ENCODE measurements at places on chromosomes 2 and 18.

DNA sequence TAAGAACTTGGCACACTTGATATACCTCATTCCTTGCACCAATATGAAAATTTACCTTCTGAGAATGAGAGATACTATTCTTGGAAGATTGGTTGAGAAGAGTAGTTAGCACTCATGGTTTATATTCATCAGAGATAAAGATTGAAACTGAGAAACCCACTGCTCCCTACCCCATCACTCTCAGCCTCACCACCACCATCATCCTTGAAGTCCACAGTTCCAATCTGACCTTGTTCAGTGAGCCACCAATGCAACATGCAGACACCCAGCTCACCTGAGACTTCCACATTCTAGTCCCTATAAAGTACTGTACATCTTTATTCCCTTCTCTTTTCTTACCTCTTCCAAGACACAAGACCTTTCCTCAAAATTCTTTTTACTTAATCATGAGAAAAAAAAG, 869.0 kb downstream of the TRIB2 start:
- no peak for DNase-seq

DNA sequence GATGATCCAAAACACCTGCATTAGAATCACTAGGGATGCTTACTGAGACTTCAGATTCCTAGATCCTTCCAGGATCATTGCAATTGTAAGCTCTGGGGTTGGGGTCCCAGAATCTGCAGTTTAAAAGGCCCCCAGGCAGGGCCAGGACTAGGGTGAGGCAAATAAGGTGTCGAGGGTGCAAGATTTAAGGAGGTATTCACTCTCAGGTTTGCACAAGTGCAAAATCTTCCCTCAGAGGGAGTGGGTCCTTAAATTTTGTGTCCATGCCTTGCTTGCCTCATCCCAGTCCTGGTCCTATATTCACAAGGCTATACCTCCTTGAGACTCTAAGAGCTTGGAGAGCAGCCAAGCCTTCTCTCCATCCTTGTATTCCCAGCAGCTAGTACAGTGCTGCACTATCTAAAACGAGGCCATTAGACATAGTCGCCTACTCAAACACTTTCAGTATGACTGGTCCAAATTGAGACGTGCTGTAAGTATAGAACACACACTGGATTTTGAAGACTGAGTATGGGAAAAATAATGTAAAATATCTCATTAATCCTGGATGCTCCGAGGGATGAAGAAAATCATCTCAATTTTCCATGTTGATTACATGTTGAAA, 31.6 kb upstream of the MREG start:
- no peak for DNase-seq

- DNase-seq = peak; percentile 9
These were observed 58.8 kb downstream of the BAZ2B start for GRCh38 chr2:159557437-159558034.

- DNase-seq = no peak
These were observed 123.7 kb upstream of the SATB2 start for GRCh38 chr2:199581408-199581807.

GRCh38 chr2:109438773-109439389, 174.9 kb downstream of the SEPTIN10 start:
- no peak for DNase-seq

DNA sequence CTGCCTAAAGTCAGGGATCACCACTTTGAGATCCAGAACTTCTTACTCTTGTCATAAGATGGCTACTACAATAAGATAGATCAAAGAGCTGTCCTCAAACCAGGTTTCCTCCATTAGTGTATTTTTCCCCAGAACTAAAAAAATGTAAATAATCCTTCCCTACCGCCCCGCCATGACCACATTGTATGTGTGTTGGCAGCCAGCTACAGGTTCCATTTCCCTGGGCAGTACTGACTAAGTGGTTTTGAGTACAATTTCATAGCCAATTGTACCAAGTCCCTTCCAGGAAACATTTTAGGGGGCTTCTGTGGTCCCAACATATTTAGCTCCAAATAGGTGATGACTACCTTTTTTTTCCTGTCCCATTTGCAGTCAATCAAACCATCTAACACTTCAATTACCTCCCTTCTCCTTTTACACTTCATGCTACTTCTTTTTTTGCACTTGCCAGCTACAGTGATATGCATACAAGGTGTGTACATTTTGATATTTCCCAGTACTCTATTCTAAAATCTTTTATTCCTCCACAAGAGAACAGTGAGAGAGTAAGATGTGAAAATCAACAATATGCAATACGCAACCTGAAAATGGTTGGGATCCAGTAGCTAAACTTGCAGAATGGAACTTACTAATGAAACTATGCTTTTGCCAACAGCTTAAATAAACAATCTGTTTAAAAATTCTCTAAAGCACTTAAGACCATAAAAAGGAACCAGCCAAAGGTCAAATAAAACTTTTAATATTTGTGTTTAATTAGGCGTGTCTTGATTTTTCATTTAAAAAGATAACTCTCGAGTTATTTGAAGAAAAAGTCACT, 3.9 kb downstream of the PUM2 start:
- DNase-seq = no peak

DNA sequence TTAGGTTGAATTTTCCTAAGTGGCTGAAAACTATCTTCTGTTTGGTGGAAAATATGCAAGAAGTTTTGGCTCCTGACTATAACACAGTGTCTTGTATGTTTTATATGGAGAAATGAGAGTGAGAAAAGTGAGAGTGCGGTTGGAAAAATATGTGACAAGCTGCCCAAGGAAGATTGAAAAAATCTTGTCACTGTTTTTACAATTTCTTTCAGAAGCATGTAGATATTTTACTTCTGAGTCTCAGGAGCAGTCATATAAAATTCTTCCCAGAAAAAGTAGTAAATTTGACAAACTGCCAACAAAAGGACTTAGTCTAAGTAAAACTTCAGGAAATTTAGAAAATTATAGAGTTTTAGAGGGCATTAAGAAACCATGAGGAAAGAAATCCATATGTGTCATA, 19.4 kb upstream of the RMND5A start:
- DNase-seq = no peak

DNA sequence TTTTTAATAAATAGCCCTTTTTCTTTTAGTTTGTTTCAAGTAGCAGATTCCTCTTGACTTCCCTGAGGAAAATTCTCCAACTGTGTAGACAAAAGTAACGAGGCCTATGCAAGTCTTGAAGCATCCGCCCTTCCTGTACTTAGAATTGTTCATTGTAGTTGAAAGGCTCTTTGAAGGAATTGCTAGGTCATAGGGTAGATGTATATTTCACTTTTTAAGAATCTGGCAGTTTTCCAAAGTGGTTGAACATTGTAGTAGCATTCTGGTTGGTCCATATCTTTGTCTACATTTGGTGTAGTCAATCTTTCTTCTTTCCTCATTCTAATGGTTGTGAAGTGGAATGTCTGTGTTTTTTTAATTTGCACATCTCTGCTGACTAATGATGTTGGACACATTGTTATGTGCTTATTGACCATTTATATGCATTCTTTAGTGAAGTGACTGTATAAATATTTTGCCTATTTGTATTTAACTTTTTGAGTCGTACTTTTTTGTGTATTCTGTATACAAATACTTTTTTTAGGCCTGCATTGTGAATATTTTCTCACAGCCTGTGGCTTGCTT, 5.6 kb upstream of the SERPINB11 start:
- DNase-seq = no peak

DNA sequence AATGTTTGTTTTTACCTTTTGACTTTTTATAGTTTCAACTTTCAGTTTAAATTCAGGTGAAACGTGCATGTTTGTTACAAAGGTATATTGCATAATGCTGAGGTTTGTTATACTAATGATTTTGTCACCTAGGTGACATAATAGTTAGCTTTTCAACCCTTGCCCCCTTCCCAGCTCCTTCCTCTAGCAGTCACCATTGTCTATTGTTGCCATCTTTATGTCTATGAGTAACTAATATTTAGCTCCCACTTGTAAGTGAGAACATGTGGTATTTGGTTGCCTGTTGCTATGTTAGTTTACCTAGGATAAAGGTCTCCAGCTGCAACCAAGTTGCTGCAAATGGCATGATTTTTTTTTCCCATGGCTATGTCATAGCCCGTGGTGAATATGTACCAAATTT, 322.3 kb upstream of the SETBP1 start:
- no peak for DNase-seq

DNA sequence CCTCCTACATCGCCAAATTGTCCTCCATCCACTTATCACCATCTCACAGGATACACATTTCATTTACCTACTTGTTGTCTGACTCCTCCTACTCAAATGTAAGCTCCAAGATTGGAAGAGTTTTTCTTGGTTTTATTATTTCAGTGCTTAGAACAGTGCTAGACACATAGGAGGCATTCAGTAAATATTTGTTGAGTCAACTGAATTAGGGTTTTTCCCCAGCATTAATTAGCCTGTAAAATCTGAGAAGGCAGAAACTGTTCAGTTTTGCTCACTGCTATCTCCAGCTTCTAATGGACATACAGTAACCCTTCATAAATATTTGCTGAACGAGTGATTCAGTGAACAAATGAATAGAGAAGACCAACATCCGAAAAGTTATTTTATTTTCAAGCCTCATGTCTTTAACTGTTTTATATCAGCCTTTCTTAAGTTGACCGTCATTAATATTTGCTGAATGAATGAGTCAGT, 800 bp downstream of the TTC21B start:
- DNase-seq = no peak

- no peak for DNase-seq
These were observed 214.1 kb upstream of the COPS8 start for GRCh38 chr2:236871500-236872001.

GRCh38 chr2:79977792-79978191, 326.8 kb downstream of the LRRTM1 start:
- no peak for DNase-seq

GRCh38 chr2:234211797-234212196, 161.3 kb downstream of the SPP2 start:
- DNase-seq = no peak
